Effector memory CD8-positive, alpha-beta T cell (primary cell): ENCODE measurements at places on chromosomes 7 and 10.

DNA sequence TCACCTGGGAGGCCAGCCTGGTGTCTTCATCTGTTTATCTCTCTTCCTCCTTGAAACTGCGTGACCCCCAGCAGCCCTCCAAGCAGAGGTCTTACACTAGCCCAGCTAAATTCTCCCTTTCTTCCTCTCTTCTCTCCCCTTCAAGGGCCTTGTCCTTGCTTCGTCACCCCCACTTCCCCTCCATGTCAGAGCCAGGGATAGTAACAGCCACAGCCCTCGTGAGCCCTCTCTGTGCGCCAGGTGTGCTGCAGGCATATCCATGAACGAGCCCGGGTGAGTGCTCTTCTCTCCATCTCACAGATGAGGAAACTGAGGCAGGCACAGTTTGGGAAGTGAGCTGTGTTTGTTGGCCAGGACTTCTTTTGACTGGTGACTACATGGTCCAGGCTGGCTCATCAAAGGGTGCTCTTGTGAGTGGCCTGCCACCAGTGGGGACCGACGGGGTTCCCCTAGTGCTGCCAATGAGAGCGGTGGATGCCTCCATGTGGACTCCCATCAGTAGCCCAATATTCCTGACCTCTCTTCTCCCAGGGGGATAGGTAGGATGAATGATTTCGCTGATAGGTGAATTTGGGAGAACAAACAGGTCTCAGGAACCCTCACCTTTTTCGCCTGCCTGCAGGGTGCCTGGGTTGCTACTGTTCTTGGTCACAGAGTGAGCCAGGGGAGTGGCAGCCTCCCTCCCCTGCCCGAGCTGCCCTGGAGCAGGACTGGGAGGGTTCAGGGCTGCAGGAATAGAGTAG, 38.1 kb downstream of the ADRA2A start:
- DNase-seq, result no peak

DNA sequence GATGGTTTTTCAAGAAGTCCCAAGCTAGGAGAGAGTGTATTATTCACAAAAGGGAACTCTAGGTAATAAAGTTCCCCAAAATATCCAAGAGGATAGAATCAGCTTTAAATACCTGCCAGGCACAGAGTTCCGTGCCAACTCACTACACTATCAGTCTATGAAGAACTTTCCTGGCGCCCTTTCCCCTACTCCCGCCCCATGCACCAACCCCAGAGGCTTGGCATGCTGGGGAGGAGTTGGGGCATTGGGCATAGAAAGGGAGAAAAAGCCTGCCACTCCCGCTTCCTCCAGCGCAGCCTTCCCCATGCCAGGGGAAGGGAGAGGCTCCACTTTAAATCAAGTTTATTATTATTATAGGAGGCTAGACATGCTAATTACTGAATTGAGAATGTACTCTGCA, 54.9 kb downstream of the ZNF800 start:
- no peak for DNase-seq

GRCh38 chr10:69506487-69506833, 55.2 kb downstream of the TSPAN15 start:
- DNase-seq, result no peak

- no peak for DNase-seq
Observed at GRCh38 chr7:17878627-17879026, 61.7 kb downstream of the SNX13 start.

GRCh38 chr7:157515342-157516041, 178.7 kb downstream of the DNAJB6 start:
- DNase-seq, result no peak

DNA sequence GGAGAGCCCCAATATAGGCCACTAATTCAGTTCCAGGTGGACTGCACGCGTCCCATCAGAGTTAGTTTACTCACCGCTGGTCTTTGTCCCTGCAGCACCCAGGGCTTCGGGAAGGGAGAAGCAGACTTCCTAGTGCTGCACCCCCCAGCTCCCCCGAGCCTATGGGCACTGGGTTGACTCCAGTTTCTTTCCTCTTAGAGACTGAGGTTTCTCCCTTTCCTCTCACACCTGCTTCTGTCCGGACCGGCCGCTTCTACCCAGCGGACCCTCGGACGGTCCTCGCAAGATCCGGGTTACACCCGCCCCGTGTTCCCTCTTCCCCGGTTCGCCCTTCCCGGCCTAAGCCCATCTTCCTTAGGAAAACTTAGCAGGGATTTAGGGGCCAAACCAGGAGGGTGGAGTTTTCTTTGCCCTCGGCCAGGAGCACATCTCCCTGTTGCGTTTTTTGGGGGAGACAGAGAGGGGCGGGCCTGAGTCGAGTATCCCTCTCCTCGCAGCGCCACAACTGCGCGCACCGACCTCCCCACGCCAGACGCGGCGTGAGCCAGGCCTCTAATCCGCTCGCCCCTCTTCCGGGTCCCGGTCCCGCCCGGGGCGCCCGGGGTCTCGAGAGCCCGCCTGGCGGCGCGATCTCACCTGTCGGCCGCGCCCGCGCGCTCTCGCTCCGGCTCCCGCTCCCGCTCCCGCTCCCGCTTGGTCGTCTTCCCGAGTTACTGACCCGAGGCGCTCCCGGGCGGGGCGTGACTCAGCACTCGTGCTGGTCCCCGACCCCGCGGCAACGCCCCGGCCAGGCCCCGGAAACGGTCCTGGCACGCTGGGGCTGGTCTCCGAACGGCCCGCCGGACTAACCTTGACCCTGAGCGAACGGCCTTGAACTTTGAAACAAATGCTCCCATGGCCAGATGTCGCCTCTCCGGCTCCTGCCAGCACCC, at the start of gene AIFM2:
AIFM2 (minus strand) TSS at position 728 of the 932 bp plus-strand sequence. CDS start 8,741 bp downstream, outside the sequence.
- peak; percentile 31 for DNase-seq

DNA sequence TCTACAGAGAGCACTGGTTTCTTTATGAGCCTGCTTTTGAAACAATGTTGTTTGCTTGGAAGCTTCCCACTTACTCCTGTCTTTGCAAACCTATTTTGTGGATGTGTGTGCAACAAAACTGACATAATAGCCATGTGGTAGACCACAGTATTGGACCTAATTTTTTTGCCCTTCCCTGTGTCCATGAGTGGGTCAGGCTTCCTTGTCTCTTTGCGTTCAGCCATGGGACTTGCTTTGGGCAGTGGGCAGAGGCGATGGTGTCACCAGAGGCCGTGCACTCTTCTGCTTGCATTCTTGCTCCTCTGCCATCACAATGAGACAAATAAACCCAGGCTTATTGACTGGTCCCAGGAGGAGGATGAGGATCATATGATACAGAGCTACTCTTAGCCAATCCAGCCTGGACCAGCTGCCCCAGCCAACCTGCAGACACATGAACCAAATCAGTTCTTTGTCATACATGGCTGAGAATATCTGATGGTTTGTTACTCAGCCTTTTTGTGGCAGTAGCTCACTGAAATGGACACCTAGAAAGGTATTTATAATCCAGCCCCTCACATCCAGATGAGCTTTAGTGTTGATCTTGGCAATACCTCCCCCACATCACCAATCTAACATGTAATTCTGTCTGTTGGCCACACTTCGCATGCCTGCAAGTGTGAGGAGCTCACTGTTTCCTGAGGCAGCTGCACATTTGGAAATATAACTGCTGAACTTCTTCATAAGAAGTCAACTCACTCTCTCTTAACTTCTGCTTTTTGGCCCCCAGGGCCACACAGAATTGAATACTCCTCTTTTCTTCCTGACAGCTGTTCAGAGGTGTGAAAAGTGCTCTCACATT, 427.8 kb upstream of the ZMIZ1 start:
- DNase-seq, result no peak

- no peak for DNase-seq
Observed at GRCh38 chr7:29610086-29610485, 46.5 kb downstream of the PRR15 start.

DNA sequence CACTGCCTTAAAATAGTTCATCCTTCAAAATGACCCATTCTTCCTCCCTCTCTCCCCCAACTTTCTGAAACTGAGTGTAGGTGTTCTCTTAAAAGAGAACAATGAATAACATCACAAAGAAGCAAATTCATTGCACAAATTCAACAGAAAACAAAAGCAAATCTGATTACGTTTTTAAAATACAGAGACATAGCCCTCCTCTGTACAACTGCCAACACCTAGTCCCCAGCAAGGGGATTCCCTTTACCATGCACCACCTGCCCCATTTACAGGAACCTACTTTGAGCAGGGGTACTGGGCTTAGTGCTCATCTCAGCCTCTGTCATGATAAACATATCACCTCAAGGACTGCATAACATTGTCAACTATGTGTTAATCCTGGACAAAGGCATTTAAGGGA, 302.8 kb upstream of the AOAH start:
- no peak for DNase-seq

DNA sequence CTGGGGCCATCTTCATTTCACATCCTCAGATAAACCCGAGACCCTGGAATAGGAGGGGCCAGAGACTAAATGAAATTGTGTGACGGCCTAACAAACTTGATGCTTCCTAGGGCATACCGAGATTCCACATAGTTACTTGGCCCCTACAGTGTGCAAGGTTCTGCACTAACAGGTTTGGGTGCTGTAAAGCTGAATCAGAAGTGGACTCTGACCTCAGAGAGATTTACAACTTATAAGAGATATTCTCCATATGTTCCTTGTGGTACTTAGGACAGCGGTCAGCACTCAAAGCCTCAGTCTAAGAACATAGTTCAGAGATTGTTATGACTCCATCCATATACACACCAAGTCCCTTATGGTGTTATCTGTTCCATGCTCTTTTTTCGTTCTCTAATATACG, 55.1 kb upstream of the FHIP2A start:
- no peak for DNase-seq

DNA sequence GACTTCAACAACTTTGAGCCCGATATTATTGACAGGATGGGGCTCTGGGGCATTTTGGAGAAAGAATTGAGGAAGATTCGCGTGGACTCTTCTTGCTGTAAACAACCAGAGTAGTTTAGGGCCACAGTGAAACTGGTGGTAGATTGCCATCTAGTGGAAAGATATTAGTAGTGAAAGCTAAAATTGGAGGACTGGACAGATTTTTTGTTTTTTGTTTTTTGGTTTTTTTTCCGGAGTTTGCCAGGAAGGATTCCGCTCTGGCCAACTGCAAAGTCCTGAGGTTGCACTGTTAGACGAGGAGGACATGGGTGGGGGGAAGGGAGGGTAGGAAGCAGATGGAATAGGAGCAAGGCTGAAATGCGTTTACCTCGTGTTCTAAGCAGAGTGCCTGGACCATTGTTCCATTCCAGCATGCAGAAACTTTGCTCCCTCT, 11.7 kb downstream of the NOBOX start:
- peak; percentile 27 for DNase-seq

DNA sequence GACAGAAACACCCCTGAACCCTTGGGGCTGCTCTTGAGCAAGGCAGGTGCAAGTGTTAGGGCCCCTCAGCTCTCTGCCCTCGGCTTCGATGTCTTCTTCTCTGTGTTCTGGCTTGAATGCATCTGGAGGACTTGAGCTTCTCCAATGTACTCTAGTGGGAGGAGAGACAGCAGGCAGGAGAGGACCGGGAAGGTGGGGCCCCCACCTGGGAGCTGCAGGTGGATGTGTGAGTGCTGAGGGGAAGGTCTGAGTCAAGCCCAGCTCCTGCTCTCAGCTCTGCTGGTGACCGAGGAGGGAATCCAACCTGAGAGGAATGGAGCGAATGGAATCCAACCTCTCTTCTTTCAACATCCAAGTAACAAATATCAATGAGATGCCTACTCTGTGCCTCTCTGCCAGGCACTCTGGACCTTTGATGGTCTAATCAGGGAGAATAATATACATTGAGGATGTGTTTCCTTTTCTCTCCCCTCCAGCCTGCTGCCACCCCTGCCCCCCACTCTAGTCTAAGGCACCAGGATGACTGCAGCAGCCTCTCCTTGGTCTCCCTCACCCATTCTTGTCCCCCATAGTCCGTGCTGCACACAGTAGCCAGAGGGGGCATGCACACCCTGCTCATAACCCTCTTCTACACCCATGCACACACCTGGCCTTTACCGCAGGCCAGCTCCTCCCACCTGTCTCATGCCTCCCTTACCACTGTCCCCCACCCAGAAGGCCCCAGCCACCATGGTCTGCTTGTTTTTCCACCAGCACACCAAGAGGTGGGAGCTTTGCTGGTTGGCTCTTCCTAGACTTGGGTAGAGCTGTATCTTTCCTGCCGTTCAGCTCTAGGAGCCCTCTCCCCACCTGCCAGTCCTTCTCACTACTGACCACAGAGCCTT, 13.6 kb downstream of the TBATA start:
- DNase-seq, result no peak

DNA sequence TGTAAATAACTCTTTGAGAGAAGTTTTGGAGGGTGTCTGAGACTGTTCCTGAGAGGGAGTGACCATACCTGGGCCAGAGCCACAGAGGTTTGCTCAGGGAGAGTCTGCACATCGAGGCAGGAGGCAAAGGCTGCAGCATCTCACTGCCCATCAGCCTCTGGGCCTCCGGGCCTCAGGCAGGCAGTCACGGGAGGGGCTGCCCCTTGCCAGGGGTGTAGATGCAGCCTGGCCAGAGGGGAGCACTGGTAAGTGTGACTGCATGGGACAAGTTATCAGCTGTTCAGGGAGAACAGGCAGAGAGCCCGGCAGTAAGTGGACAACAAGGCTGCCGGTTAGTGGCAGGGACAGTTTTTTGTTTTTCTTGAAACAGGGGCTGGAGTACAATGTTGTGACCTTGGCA, 55.9 kb downstream of the ZNF467 start:
- DNase-seq, result no peak

- no peak for DNase-seq
Observed at GRCh38 chr10:6204341-6205191, 1.8 kb downstream of the PFKFB3 start.

DNA sequence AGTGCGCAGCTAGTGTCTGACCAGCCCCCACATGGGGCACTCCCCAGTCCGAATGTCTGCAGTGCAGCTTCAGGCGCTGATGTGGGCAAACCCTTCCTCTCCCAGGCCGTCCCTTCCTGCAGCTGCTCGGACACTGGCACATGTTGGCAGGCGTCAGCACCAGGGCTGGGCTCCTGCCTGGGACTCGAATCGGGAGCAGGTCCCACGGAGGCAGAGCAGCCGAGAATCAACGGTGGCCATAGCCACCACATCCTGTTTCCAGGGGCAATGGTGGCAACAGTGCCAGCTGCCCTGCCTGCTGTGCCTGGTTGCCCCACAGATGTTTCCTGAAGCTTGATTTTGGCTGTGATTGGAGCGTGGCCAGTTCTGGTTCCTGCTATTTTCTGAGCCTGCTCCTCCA, 65.8 kb downstream of the MGMT start:
- no peak for DNase-seq

GRCh38 chr10:9076066-9076465, 1021.6 kb downstream of the GATA3 start:
- no peak for DNase-seq

- no peak for DNase-seq
Observed at GRCh38 chr7:1513657-1514095, 9.5 kb upstream of the INTS1 start.

GRCh38 chr10:58854811-58855210, 321.6 kb upstream of the PHYHIPL start:
- DNase-seq, result no peak
